Stomach (tissue), 19 donors: ENCODE measurements at places on chromosomes 12 and 14. TPM values are rescaled to one million over a fixed set of nuclear protein-coding genes. Genes with fewer than 3 reads are reported as not detected.

Gene MYH7
- not detected for total RNA-seq

Gene HPD
- 0.73 TPM for total RNA-seq

Gene VWF
- 103 TPM for total RNA-seq

Gene TSHR
- not detected for total RNA-seq

Gene TCL1B
- 0.37 TPM for total RNA-seq

Gene NELL2
- 3.5 TPM for total RNA-seq

Gene ETFBKMT
- 4.9 TPM for total RNA-seq

Gene FSCB
- total RNA-seq: not detected

Gene WASHC4
- total RNA-seq: 83.1 TPM

Gene TMEM30B
- total RNA-seq: 22.0 TPM

Gene SLC10A1
- not detected for total RNA-seq

Gene KRT2
- not detected for total RNA-seq

Gene OVCH1
- total RNA-seq: 0.18 TPM

Gene RILPL1
- total RNA-seq: 24.5 TPM

Gene LMNTD1
- not detected for total RNA-seq
